ENCODE measurements at places on chromosomes 5 and 9.

DNA sequence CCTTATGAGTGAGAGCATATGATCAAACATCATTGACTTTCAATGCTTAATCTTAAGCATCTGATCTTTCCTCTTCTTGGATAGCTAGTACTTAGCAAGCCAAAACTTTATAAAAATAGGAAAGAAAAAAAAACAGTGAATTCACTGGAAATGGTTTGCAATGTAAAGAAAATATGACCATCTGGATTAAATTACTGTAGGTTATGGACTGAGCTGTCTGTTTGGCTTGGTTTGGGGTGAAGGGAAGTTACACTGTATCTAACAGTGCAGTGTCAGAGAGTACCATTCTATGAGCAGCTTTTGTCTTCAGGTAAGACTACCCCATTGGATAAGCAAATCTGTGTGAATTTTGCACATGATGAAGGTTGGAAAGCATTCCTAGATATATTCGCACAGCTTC lies 151.4 kb downstream of the TLE1 start:
- DNase-seq, result no peak

DNA sequence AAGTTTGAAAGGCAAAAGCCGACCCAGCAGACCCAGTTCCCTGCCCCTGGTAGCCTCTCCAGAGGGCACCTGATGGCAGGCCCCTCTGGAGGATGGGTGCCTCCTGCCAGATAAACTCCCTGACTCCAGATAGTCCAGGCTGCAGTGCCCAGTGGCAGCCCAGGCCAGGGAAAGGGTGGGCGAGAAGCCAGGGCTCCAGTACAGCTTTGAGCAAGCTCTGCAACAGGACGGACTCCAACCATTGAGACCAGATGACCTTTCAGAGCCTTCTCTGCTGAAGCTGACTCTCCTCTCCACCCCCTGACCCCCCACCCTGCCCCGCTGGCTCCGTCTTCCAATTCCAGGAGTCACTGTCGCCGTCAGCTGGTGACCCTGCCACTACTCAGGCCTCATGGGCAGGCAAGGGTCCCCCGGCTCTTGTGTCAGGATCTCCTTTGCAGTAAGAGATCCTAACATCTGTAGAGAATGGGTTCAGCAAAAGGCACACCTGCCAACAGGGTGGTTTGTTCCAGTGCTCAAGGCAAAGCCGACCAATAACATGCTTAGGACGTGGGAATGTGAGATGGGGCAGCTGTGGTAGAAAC lies 15.5 kb upstream of the FCN1 start:
- DNase-seq, result no peak

GRCh38 chr9:132129535-132129934 lies 32.3 kb upstream of the NTNG2 start:
- no peak for DNase-seq

DNA sequence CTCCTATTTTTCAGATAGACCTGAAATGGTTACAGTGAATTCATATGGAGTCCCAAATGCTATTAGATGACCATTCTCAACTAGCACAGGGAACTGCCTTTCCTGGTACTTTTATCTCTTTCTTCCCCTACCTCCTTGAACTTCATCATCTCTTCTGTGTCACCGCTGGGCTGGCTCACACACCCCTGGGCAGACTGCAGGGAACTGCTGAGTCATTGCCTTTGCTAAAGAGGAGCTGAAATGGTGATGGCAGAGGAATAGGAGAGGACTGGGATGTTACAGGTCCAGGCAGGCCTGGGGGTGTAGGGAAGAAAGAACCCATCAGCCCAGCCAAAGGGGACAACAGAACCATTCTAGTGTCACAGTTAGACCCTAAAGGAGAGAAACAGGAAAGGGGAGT lies 322.3 kb downstream of the ASTN2 start:
- no peak for DNase-seq

DNA sequence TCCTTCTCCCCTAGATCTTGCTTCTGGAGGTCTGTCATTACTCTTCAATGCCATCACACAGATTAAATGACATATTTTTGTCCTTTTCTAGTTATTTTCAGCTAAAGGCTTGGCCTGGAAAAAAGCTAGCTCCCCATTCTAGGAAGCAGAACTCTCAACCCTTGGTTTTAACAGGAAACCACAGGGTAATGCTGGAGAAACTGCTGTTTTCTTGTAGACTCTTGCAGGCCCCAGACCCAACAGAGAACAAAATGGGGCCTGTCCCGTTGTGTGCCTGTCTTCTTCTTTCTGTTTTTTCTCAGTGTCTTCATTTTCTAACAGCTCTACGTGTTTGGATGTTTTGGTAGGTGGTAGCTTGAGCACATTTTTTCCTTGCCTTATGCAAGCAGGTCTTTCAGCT lies 21.5 kb downstream of the DCANP1 start:
- no peak for DNase-seq

DNA sequence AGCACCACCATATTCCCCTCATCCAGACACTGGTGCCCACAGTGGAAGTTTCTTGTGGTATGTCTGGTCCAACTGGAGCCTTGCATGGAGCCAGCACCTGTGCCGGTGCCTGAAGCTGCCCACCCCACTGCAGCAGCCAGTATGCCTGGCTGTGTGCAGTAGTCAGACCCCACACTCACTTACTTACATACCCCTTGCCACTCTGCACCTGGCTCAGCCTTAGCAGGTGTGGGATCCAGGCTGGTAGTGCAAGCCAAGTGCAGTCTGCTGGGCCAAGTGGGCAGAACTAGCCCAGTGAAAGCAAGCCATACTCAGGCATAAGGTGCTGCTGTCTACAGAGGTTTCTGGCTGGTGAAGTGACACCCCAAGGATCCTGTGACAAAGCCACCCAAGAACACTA lies 871.4 kb upstream of the C9orf72 start:
- DNase-seq, result no peak

GRCh38 chr5:1752881-1753280 lies 46.8 kb downstream of the MRPL36 start:
- no peak for DNase-seq

DNA sequence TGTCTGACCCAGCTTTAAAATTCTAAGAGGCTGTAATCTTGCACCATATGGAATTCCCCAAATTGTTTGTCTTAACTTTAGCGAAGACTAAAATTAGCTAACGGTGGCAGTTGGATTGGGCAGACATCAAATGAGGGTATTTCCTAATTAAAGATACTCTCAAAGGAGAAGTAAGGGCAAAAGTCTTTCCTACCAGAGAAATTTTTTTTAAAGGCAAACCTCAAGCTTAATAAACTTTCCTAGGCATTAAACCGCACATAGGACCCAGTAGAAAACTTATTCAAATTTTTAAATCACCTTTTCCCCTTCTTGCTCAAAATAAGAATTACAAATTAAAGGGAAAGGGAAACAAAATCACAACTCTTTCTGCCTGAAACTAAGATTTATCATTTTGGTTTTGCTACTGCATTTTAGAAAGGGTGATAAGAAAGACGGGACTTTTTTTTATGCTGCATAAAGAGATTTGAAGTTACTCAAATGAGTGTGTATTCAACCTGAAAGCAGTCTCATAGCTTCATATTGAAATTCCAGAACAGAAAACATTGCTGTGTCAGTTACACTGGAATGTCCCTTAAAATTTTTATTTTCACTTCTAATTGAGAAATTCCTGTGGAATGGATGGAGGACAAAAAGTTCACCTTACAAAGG lies 189.1 kb upstream of the PTGER4 start:
- DNase-seq, result no peak

- no peak for DNase-seq
Observed at GRCh38 chr5:41649659-41650058, 139.3 kb upstream of the PLCXD3 start.

- no peak for DNase-seq
Observed at GRCh38 chr5:109652096-109652495, 37.6 kb upstream of the MAN2A1 start.

All from effector memory CD8-positive, alpha-beta T cell (primary cell).